Nasal cavity respiratory epithelium epithelial cell of viscerocranial mucosa (primary cell): ENCODE measurements at places on chromosomes 5 and 9. TPM values are rescaled to one million over a fixed set of nuclear protein-coding genes. Genes with fewer than 3 reads are reported as not detected.

KCNV2 gene
- not detected in 2 replicates for total RNA-seq

SHOC1 gene
- under 0.01 and 0.07 TPM in 2 replicates for total RNA-seq

TSC1 gene
- 14.7 and 39.9 TPM in 2 replicates for total RNA-seq

NMUR2 gene
- total RNA-seq = not detected in 2 replicates

CSF2 gene
- total RNA-seq = 0.50 TPM in 1 of 2 replicates, not detected in the other

CCDC192 gene
- not detected in 2 replicates for total RNA-seq

SNAPC3 gene
- 25.3 and 48.3 TPM in 2 replicates for total RNA-seq

DNLZ gene
- 8.2 and 14.0 TPM in 2 replicates for total RNA-seq

FEM1C gene
- 19.8 and 24.2 TPM in 2 replicates for total RNA-seq

KIF4B gene
- under 0.01 TPM in 1 of 2 replicates, not detected in the other for total RNA-seq

NEUROG1 gene
- not detected in 2 replicates for total RNA-seq

ANKDD1B gene
- total RNA-seq = 0.68 and 4.0 TPM in 2 replicates

IFNK gene
- total RNA-seq = not detected in 2 replicates

SLC25A2 gene
- total RNA-seq = 0.14 TPM in 1 of 2 replicates, not detected in the other

PURA gene
- total RNA-seq = 9.6 and 14.2 TPM in 2 replicates

S100Z gene
- total RNA-seq = not detected in 2 replicates

GCNT1 gene
- 2.4 and 27.4 TPM in 2 replicates for total RNA-seq

C1QTNF2 gene
- total RNA-seq = 0.07 TPM in 1 of 2 replicates, not detected in the other

MLLT3 gene
- 20.5 and 27.7 TPM in 2 replicates for total RNA-seq

ANKRD31 gene
- total RNA-seq = 0.21 and 0.34 TPM in 2 replicates
